ENCODE measurements at places on chromosomes 7 and 10.

DNA sequence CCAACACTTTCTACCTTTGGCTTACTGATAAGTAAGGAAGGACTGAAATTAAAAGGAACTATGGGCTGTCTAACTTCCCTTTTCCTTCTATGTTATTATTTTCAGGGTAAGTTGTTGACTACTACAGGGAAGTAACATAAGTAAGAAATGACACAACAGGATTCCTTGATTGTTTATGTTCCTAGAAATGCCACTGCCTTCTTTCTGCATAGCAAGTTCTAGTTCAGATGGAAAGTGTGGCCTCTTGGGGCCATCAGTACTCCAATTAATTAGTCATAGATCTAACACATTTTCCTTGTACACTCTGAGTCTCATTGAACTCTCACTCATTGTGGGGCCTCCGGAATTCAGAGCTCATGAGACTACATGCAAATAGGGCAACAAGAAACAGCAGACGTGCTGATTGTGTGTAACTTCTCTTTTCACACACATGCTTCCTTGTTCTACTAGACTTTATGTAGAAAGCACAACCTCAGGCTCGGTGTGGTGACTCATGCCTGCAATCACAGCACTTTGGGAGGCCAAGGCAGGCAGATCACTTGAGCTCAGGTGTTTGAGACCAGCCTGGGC, 35.3 kb upstream of the HIBADH start:
- no peak for DNase-seq

- peak; percentile 33 for DNase-seq
These were observed 14.4 kb downstream of the DENND2A start for GRCh38 chr7:140625908-140626868.

DNA sequence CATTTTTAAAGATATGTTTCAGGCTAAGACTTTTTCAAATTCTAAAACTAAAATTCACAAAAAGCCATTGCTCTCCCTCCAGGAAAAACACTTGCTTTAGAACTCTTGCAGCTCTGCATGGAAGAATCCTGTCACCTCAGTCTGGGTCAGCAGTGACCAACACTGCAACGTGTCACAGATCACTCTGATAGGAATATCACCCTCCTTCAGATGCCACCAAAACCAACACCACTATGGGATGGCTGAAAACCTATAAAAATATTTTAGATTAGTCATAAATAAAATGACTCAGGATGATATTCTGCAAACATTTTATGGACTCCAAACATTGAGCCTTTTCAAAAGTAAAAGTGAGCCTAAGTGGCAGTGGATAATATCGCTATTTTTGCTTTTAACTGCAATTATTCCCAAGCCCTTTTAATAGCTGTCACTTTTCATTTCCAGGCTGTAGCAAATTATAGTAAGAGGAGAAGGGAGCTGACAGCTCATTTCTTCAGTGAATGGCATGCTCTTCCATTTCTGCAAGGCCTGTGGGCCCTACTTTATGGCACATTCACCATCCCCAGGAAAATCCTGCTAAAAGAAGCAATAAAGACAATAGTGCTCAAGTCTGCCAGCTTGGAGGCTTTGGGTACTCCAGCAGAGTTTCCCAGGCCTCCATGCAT, 21.3 kb downstream of the ELMO1 start:
- no peak for DNase-seq

DNA sequence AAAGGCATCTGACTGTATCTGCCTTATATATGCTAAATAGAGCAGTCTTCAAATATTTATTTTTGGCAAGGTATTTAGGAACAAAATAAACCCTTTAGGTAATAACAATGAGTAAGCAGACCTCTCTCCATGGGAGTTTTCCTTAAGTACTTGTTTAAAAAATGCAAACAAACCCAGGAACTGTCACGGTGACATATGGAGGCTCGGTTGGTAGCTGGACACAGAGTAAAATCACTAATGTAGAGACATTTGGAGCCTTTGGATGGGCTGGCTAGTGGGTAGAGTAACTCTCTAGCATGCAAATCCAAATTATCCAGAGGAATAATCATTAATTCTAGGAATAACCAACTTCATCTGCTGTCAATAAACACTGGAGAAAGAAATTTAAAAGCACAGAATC, 71.6 kb upstream of the LAMB4 start:
- no peak for DNase-seq

DNA sequence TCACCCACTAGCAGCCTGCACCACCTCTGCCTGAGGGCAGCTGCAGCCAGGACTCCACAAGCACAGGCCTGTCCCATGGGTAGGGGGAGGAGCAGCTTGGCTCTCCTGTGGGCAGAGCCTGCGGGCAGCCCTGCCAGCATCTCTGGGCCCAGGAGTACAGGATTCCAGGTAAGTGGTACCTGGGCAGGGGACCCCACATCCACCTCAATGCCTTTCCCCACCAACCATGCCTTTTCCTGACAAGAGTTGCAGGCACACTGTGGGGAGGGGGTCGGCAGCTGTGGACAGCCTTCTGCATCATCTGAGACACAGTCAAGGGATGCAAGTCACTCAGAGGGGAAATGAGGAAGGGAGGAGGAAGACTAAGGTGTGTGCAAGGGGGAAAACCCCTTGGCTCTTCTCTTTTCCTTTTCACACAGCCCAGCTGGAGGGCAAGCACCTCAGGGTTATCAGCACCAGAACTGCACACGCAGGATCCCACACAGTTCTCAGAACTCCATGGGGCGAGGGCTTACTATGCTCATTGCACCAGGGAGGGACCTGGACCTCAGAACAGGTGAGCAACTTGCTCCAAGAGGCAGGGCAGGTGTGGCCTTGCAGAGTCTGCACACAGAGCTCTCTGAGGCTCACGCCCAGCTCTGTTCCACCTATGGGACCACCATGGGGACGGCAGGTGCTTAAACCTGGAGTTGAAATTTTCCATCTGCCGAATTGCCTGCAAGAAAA, 16.5 kb upstream of the ANTXRL start:
- no peak for DNase-seq
